CD14-positive monocyte (primary cell): ENCODE measurements at places on chromosomes 2 and 18.

DNA sequence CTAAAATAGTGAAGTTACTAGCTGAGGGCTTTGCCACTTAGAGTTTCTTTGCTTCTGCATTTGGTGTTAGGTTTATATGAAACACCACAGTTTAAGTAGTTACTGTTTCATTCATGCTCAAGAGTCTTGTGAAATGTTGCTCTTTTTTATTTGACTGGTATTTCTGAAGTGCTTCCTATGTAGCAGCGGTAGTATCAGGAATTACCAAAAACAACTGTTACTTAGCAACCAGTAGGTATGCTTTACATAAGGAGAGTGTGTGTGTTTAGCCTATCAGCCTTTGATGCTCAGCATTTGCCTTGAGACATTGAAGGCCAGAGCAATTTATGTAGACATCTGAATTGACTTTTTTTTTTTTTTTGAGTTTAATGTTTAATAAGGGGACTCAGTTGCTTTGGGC is 3.6 kb downstream of the DIS3L2 start:
- DNase-seq: no peak

DNA sequence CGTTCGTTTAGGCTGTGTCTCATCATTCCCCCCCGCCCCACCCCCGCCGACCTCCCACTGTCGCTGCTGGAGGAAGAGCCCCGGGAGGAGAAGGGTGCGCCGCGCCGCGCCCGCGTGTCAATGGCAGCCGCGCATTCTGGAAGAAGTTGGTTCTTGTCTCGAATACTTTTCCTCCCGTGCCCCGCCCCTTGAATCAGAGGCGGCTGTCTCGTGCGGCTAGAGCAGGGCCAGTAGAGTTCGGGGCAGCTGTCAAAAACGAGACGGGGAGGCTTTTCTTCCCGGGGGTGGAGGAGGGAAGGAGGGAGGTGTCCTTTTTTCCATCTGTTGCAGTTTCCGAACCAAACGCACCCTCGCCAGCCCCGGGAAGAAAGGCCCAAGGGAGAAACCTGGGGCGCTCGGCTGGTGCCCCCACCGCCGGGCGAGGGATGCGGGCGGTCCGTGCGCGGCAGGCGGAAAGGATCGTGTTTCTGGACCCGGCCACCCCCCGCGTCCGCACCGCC is 410 bp upstream of the TGIF1 start:
- no peak for DNase-seq

DNA sequence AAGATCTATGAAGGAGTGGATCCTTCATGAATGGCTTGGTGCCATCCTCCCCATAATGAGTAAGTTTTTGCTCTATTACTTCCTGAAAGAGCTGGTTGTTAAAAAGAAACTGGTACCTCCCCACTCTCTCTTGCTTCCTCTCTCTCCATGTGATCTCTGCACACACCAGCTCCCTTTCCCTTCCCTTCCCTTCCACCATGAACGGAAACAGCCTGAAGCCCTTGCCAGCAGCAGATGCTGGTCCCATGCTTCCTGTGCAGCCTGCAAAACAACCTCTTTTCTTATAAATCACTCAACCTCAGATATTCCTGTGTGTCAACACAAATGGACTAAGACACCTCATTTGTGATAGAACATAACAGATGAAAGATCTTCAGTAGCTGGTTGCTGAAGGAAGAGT is 303.5 kb upstream of the ACVR2A start:
- no peak for DNase-seq

- peak; percentile 61 for DNase-seq
Observed at GRCh38 chr18:76450452-76451395, 44.3 kb downstream of the ZNF516 start.

DNA sequence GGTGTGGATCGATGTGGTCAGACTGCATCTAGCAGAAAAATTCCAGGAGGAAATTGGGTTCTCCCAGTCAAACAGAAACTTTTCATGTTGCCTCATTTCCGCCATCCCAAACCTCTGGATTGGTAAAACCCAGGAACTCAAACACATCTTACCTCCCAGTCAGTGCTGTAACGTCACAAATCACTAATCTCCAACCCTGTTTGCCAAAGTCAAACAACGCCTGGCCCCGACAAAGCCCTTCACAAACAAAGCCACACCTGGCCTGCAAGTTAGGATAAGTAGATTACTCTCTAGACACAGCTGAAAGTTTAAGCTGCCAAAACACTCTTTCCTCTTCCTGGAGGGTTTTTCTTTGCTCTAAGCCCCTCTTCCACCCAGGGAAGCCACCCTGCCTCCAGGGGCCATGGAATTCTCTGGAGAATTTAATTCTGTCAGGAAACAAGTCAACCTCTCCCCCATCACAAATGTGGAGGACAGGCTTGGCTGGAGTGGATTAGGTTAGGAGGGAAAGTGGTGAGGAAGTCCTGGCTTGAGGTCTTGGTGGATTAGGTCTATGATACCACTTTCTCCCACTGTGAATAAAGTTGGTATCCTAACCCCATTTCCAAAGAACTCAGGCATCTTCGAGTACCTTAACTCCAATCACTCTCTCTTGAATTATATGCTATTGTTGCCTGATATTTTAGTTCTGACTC is 86.7 kb downstream of the LYPD6B start:
- no peak for DNase-seq

DNA sequence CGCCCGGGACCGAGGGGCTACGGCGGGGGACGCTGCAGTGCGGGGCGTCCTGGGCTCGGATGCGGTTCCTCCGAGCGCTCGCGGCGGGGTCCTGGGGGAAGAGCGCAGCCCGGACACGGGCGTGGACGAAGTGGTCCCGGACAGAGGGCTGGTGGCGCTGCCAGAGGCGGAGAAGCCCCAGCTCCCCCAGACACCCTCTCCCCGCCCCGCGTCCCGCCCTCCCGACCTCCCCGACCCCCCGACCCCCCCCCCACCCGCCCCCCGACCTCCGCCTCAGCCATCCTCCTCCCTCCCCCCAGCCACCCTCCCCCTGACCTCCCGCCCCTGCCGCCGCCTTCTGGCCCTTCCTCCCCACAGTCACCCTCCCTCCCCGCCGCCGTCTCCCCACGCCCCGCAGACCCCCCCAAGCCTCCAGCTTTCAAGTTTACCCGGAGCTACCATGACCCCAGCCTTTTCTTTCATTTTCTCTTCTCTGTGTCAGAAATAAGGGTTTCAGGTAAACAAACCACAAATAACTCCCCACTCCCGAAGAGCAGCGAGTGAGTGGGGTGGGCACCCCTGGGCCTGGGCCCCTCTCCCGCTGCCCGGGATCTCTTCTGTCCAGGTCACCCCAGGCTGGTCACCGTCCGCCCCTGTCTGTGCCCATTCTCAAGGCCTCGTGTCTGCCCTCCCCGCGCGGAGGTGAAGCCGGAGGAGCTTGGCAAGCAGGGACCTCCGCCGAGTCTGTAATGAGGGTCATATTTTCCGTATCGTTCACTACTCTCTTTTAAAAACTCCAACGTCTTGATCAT is 5.1 kb downstream of the NFATC1 start:
- DNase-seq: no peak

DNA sequence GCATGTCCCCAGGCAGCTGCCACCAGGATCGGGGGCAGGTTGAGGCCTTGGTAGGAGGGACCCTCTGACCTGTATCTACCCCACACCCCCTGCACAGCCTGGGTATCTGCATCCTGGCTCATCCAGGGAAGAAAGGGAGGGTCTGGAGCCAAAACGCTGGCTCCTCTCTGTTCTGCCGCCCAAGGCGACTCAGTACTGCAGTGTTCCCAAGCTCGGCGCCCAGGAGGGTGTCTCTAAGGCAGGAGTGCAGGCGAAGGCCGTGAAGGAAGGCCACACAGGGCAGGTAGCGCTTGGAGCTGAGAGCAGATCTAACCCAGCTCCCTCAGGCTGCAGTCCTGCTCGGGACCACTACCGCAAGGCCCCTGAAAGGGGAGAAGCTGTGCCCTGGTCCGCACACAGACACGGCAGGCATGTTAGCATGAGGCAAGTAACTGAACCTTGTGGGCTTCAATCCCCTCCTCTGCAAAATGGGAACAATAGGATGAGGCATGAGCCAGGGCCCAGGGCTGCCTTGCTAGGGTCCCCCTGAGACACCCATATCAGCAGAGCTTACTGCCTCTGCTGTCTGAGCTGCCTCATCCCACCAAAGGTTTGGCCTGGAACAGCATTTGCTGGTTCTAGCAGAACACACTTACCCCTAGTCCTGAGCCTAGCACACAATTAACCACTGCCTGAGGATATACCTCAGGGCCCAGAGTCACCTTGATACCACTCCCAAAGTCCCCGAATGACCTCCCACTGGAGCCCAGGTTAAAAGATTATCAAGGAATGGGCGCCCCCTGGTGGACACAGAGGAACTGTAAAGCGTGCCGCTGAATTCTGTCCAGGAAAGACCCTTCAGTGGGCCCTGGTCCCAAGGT is 6.5 kb downstream of the PTMA start:
- DNase-seq: peak; percentile 50

DNA sequence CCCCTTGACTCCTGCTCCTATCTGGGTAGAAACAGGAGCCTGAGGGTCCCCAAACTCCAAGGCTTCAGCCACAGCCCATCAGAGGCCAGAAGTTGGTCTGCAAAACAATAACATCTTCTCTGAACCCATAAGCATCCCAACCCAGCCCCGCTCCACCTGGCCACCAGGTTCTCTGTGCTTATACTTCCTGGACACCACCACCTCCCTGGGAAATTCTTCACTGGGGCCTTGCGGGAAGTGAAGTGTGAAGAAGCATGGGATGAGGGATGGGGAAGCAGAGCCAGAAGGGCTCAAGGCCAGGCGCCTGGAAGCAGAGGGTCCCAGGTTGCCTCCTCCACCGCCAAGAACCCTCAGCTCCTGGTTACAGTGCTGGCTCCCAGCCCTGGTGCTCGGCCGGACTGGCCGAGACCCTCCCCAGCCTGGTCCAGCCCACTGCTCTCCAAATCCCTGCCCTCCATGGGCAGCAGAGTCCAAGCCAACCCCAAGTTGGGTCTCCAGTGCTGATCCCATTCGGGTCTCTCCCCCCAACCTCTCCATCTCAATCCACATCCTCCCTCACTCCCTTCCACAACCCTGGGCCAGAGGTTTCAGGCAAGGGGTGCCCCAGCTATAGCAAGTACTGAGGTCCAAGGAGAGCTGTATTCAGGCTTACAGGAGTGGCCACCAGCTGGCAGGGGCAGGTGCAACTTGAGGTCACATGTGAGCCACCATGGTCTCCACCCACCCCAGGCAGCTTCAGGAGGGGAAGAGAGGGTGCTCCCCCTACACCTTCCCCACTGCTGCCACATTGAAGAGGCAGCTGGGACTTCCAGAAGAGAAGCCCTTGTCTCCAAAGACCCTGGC is 60.7 kb downstream of the TNS1 start:
- no peak for DNase-seq

DNA sequence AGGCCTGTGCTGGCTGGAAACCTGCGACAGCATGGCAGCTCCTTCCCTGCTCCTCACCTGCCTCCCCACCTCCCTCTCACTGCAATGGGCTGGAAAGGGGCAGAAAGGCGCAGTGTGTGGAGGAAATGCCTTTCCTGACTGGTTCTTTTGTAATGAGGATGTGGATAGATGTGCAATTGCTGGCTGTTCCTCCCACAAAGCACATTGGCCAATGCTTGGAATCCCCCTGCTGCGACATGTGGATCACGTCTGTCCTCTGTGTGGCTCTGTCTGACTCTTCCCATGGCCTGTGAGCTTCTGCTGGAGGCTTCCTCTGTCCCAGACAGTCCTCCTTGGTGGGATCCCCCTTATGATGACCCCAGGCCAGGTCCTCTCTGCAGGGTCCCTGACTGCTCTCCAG is 172.5 kb downstream of the NCK2 start:
- DNase-seq: no peak

- DNase-seq: no peak
Observed at GRCh38 chr2:106869512-106870275, 16.3 kb downstream of the ST6GAL2 start.

- no peak for DNase-seq
Observed at GRCh38 chr18:210733-211132, 52.4 kb downstream of the USP14 start.

- DNase-seq: no peak
Observed at GRCh38 chr2:83665894-83666293, 793.2 kb downstream of the SUCLG1 start.

GRCh38 chr2:141610564-141611175 is 520.1 kb downstream of the LRP1B start:
- DNase-seq: no peak

DNA sequence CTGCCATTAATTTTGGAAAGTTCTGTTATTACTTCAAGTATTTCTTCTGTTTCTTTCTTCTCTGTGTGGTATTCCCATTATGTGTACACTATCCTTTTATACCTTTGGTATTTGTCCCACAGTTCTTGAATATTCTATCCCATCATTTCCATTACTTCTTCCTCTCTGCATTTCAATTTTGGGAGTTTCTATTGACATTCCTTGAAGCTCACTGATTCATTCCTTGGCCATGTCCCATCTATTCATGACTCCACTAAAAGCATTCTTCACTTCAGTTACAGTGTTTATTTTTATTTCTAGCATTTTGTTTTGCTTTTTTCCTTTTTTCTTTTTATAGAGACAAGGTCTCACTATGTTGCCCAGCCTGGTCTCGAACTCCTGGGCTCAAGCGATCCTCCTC is 30.3 kb downstream of the PROC start:
- no peak for DNase-seq

DNA sequence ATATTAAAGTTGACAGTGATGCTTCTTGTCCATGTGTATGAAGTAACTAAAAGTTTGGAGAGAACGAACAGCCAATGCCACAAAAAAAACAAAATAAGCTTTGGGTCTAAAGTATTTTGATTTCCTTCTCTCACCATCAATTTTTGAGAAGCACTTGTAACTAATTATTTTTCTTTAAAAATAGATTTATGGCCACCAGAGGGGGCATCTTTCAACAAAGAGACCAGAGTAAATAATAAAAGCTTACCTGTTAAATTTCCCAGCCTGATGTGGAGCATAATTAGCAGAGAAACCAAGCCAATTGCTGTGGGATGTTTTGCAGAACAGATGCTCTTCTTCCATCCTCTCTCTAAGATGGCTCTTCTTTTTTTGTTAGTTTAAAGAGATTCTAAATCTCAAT is 29.0 kb downstream of the LINC00305 start:
- DNase-seq: no peak

- DNase-seq: no peak
Observed at GRCh38 chr2:173647681-173648311, 293.1 kb downstream of the CDCA7 start.

DNA sequence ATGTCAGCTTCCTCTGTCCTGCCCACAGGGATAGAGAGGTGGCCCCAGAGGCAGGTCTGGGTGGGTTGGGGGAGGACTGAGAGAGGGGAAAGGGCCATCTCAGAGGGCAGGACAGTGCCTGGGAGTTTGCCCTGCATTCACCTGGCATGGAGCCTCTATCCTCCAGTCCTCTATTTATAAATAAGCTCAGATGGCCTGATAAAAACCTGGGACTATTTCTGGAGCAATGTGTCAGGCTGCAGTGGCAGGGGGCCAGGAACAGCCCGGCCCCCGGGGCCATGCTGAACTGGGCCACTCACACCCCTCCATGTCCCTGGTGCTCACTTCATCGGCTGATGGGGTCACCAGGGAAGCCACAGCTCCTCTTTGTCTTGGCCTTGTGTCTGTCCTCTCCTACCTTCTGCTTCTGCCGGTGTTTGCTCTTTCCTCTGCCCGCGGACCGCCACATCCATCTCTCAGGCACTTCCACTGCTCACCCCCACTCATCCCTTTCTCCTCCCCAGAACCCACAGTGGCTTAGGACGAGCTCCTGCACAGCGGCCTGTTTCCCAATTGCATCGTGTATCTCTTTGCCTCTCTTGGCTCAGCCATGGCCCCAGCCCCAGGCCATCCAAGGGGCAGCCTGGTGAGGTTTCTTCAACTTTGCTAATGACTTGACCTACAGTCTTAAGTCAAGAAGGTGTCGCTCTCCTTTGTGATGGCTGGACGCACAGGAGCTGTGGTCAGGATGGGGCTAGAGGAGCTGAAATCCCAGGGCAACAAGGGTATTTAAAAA is 38.8 kb downstream of the SCTR start:
- no peak for DNase-seq
